Hematopoietic multipotent progenitor cell treated with erythropoietin and hydrocortisone succinate and interleukin-3 and kit ligand, for 8 days (in vitro differentiated cells): ENCODE measurements at places on chromosomes 7 and 10.
A peak's percentile ranks its signal among the peaks of the same experiment; 100 is the strongest.

DNA sequence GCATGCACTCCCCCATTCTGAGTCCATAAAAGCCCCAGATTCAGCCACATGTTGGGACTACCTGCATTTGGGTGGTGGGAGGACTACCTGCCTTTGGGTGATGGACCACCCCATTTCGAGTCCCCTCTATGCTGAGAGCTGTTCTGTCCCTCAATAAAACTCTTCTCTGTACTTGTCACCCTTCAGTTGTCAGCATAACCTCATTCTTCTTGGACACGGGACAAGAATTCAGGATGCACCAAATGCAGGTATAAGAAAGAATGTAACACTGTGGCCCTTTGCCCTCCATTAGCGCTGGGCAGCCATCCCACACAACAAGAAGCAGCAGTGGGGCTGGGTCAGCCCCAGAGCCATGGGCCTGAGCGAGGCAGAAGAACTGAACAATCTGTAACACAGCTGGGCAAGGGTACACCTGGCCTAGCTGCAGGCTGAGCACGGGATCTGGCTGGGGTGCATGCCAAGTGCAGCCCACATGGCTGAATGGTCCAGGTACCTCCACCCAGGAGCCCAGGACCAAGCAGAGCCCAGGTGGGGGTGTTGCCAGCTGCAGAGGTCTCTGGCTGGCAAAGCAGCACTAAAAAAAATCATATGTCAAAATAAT, 1344.3 kb upstream of the LRRTM3 start:
- no peak for DNase-seq

GRCh38 chr7:117083648-117084047, 130.3 kb downstream of the ST7 start:
- no peak for DNase-seq

GRCh38 chr10:14282276-14282675, 48.4 kb downstream of the FRMD4A start:
- no peak for DNase-seq

- DNase-seq = no peak
Observed at GRCh38 chr10:98485959-98486358, 39.2 kb upstream of the HPS1 start.

DNA sequence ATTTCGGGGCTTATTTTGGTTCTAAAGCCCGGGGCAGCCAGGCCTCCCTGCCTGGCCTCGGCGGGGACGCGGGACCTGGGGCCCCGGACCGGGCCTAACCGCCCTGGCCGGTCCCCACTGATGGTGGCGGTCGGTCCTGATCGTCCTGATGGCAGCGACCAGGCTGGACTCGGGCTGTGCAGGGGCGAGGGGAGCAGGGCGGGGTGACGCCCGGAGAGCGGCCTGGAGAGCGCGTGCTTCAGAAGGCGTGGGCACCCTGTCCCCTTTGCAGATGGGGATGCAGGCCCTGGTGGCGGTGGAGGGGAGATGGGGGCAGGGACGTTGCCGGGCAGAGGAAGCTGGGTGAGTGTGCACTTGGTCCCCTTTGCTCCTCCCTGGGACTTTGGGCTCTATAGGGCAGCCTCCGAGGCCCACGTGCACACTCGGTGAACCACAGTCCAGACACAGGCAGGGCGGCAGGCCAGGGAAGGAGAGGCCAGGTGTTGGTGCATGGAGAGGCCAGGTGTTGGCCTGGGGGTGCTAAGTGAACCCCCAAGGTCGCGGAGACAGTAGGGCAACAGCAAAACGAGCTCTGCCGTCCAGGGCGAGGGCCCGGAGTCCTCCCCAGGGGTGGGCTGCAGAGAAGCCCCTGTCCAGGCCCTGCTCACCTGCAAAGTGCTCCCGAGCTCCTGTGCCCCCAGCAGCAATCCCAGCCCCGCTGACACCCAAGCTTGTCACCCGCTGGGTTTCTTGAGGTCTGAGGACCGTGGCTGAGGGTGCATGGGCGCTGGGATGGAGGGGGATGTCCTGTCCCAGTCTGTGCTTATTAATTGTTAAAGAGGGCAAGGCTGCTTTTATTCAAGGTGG, 42.4 kb upstream of the FAM20C start:
- peak; percentile 45 for DNase-seq

DNA sequence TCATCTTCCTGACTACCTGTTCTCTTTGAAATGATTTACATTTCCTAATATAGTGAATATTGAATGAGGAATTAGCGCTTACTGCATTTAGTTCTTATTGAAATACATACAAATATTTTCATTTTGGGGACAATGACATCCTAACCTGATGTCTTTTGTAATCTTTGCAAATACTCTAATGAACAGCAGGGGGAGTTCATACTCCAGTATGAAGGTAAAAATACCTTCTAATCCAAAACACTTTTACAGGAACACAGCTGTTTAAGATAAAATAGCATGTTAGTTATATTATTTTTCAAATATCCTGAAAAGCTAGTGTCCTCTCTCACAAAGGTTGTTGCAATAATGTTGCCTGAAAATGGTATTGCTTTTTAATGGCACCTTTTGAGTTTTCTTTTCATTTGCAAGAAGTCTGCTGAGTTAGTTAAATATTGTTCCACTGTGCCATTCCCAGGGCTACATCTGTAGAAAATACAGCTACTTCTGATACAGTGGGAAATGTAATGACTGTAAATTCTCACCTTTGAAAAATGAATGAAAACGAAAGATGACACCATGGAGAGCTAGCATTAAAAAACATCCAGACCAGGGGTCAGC, 400.0 kb downstream of the PHF14 start:
- DNase-seq = peak; percentile 22

DNA sequence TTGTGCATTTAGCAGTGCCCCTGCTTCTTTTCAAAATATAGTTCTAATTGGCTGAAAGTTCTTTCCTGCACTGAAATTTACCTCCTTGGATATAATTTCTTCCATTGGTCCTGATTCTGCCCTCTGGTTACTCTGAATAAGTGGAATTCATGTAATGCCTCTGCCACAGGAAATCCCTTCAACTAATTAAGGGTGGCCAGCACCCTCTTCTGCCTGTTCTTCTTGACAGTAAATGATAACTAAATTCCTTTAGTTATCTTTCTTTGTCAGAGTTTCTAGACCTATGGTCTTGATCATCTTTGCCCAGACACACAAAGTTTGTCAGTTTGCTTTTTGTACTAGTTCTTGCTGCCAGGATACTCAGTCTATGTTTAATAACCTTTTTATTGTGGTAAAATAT, 40.2 kb downstream of the PRKCQ start:
- DNase-seq = peak; percentile 66

DNA sequence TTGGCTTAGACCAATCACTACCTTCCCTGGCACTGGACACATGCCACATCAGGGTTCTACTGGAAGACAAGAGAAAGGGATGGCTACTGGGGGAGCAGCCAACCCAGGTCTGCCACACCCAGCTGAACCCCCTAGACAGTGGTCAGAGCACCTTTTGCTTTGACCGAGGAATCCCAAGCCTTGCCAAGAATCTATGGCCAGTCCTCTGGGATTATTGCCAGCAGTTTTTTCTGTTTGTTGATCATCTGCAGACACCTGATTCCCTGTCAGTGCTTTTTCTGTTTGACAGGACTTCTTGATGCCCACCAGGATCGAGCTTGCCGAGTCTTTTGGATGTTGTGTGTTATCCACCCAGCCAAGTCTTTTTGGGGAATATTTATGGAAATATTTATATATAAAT, 476.2 kb upstream of the GALNT17 start:
- DNase-seq = no peak

DNA sequence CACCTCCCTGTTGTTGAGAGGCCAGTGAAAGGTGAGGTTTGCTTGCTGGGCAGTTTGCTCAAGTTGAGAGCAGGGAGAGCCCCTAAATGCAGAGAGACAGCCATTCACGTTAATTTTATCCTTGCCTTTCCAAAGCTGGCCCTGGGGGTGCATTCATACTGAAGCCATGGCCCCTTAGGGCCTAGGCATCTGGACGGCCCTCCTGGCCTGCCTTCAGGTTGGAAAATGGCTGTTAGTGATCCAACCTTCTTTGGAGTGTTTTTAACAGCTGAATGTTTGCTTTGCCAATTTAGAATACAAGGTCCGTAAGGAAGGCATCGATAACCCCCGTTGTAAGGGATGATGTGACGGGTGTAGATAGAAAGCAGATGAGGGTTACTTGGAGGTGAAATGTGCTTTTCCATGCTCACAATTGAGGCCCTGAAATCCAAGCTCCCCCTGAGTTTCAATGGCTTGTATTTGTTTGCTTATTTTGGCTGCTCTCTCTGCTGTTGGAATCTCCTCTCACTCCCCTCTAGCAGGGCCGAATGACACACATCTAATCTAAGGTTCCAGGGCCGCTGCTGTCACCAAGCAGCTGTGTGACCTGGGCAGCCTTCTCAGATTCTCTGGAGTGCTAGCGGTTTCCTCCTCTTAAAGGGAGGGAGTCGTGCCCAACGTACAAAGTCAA, 171.6 kb upstream of the MKI67 start:
- DNase-seq = no peak

DNA sequence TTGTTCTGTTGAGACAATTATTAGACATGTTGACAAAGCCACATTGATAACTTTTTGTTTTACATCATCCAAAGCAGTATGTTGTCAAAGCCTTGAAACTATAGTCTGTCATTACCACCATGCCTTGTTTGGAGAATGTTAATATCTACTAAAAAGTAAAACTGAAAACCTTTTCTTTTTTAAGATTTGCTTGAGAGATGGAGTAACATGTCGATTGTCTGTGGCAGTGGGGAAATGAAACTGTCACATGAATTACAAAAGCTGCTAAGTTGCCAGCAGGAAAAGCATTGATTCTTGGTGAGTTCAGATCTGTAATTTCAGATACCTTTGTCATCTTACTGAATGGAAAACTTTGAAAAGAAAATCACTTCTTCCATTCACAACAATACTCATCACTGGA, 69.1 kb downstream of the TFPI2 start:
- no peak for DNase-seq

- peak; percentile 60 for DNase-seq
Observed at GRCh38 chr7:77327067-77327931, 88.8 kb downstream of the GSAP start.

GRCh38 chr10:1896153-1896552, 158.8 kb upstream of the ADARB2 start:
- no peak for DNase-seq

DNA sequence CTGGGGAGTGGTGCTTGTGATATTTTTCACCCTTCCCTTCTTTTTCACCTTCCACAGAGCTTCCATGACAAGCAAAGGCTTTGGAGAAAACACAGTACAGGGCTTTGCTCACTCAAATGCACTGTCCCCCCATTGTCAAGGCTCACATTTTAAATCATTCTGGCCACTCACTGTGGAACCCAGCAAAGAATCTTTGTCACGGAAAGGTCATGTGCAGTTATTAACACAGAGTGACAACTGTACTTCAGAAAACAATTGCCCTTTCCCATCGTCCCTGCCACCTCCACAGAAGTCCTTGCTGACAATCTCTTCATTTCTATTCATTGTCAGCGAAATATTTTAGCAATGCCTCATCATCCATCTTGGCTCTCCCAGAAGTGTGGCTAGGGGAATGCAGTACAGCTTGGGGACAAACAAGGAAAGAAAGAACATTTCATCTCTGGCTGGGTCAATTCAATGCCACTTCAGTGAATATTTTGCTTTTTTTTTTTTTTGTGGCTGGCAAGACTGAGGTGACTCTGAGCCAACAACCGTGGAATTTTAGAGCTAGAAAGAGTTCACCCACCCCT, 851.0 kb downstream of the KCNMA1 start:
- no peak for DNase-seq

- no peak for DNase-seq
Observed at GRCh38 chr10:119755446-119755845, 29.6 kb downstream of the INPP5F start.

DNA sequence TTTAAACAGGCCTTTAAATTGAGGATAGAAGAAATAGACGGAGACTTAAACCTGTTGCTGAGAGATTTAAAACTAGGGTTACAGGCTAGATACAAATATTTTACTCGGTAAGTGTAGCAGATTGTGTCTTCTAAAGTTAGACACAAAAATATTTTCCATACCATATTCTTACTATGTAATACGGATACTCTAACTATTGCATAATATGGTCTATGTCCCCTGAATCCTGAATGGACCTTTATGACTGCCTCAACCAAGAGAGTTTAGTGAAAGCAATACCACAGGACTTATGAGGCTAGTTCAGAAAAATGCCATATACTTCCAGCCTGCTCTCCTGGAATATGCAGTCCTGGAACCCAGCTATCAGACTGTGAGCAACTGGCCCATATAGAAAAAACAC, 13.4 kb upstream of the TES start:
- DNase-seq = no peak

- DNase-seq = no peak
Observed at GRCh38 chr7:87709258-87709657, 81.1 kb downstream of the RUNDC3B start.

DNA sequence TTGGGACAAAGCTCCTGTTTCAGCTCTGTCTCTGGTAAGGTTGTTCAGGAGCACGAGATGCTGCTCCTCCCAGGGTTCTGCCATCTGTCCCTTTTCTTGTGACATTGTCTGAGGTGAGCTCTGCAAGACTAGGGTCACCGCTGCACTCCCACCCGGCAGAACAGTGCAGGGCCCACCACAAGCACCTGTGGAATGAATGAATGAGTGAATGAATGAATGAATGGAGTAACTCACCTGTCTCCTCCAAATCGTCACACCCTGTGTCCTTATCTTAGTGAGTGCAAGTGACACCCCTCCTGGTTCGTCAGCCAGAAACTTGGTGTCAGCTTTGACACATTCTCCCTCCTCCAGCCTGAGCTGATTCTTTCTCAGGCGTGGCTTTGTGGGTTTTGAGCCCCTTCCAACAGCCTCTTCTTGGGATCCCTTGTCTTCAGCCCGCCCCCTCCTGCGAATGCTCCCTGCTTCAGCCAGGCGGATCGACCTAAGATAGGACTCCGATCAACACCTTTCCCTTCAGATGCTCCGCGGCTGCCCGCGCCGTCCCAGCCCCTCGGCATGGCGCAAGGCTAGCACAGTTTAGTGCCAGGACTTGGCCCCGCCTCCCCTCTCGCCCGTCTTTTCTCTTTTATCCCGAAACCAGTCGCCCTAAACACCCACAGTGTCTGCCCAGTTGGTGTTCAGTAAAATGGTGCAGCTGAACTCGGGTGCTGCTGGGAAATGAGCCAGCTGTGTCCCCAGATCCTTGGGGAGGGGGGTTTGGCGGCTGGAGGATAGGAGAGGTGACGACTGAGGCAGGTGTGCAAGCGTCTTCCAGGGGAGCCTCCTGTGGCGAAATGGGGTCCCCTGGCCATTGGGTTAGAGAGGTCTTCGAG, 89.3 kb downstream of the BEND7 start:
- no peak for DNase-seq

GRCh38 chr10:23571884-23572283, 133.0 kb downstream of the OTUD1 start:
- no peak for DNase-seq

DNA sequence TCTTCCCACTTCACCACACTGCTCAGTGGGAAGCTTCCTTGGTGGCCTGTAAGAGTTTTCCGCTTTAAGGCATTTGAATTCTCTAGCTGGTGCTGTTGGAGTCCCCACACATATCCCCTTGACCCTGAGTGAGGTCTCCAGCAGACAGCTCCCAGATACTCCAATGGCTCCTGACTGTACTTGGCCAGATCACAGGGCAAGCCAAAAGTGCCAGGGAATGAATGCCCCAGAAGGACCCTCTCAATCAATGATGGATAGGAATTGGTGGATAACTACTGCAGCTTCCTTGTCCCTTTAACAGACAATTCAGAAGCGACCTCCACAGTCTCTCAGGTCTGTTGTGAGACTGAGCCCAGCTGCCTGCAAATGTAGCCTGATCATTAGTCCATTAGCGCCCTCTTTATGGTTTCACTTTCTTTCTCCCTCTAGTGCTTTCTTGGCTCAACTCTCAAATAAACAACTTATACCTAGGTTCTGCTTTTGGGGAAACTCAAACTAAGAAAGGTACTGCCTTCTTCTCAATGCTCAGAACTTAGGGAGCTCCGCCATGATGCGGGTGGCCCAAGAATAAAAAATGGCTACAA, 283.0 kb downstream of the TCF7L2 start:
- DNase-seq = no peak
